ENCODE measurements at places on chromosomes 7 and 10.

- no peak for DNase-seq
These were observed 113.3 kb upstream of the AFAP1L2 start for GRCh38 chr10:114517368-114518250.

DNA sequence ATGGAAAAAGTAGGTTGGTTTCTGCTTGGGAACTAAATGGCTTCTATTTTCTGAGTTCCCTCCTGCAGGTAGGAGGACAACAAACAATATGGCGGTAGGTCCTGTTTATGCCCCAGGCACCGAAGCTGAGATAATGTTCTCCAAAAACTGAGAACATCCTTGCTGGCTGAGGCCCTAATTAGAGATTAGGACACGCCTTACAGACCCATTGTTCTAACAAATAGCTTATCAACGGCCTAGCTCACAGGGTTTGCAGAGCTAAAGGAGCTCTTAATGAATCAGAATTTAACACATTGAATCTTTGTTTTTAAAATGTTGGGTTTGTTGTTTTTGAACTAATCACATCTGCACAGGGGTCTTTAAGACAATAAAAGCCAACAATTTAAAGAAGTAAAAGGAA is 37.0 kb downstream of the HTR5A start:
- DNase-seq = no peak

DNA sequence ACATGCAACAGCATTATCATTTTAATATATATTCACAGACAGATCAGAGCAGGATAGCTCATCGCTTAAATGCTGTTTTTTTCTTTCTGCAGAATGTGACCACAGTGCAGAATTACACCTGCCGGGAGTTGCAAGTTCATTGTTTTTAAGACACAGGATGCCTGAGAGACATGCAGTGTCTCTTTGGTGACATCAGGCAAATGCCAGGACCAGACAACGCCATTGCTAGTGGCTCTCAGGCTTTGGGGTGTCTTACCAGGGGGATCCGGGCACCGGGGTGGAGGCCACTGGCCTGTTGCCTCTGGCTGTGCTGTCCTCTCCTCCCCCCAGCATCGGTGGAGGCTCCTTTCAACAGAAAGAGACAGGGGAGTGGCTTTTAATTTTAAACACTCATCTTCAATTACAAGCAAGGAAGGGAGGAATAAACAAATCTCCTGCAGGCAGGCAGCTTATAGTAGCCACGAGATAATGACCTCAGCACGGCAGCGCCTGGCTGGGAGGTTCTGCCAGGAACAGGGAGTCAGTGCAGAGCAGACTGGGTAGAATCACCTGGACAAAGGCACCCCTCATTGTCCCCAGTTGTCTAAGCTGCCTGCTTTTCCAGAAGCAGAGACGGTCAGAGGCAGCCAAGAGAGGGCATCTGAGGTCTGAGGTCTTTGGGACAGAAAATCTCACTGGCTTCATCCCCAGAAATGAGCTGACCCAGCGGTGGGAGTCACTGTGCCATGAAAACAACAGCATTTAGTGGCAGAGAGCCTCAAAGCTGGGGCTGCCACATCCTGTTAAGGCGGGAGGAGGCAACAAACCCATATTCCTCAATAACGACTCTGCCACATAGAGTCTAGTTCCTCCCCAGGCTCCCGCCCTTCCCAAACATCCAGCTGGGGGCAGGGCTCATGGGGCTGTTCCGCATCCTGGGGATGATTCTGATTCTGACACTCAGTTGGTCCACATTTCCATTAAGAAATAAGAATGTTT is 148.4 kb downstream of the TCERG1L start:
- DNase-seq = no peak

GRCh38 chr10:119422682-119423509 is 119.6 kb downstream of the RGS10 start:
- no peak for DNase-seq

DNA sequence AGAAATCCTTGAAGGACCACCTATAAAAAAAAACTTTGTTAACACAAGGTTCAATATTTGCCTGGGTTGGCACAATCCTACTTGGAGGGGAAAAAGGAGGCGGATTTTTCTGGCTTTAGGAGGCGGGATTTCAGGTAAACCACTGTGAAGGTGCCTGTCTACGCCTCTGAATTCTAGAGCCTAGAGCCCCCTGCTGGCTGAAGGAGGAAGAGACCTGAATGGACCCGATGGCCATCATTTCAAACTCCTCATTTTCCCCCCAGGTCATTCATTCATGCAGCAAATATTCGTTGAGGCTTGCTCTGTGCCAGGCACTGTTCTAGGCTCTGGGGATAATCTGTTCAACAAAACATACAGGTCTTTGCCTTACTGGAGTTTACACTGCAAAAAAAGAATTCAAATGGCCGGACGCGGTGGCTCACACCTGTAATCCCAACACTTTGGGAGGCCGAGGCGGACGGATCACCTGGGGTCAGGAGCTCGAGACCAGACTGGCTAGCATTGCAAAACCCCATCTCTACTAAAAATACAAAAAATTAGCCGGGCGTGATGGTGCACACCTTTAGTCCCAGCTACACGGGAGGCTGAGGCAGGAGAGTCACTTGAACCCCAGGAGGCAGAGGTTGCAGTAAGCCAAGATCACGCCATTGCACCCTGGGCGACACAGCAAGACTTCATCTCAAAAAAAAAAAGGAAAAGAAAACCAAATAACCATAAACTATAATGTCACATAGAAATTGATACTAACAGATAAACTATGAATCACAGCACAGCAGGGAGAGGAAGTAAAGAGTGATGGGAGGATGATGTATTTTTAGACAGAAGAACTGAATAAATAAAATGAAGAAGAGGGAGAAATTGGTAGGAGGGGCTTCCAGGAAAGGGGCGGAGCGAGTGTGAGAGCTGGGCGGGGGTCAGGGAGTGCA is 90.1 kb upstream of the NFE2L3 start:
- peak; percentile 45 for DNase-seq

DNA sequence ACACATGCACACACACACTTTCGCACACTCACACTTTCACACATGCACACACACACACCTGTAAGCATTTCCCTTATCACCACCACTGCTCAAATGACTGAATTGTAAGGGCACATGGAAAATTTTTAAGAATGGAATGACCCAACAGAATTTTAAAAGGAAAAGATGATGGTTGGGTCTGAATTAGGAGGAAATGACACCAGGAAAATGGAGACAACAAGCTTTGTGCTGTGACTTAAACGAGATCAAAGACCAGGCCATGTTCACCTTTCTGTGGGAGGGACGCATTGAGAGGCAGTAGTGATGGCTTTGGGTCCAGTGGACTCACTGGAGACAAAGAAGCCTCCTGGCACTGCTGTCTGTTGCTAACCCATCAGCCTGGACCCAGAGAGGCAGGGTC is 16.7 kb upstream of the C10orf71 start:
- no peak for DNase-seq

- DNase-seq = no peak
These were observed 104.0 kb downstream of the CPXM2 start for GRCh38 chr10:123787566-123787965.

DNA sequence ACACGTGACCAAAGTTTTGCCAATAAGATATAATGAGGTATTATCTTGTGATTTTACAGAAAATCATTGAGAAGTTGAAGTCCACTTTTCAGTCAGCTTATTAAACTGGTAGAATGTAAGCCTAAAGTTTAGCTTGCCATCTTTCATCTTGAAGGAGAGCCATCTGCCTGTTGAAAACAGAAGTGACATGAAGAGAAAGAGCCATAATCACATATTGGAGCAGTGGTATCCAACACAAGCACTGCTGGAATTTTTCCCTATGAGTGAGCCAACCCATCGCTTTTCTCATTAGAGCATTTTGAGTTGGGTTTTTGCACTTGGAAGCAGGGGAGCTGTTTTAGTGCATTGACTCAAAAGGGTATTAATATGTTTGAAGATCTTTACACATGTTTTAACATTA is 117.6 kb upstream of the FERD3L start:
- no peak for DNase-seq

GRCh38 chr10:46306516-46307184 is 19.9 kb downstream of the ANTXRL start:
- DNase-seq = no peak

DNA sequence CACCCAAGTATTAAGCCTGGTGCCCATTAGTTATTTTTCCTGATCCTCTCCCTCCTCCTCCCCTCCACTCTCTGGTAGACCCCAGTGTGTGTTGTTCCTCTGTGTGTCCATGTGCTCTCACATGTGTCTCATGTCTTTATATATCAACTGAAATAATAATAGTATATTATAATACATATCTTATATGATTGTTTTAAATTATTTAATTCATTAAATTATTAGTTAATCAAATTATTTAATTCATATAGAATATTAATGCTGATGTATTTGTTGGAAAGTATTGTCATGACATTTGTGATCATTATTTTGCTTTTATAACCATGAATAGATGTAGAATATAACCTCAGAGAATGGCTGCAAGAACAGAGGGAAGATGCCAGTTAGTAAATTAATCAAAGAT is 647.5 kb downstream of the SORCS3 start:
- DNase-seq = no peak

GRCh38 chr10:42753126-42753506 is 29.5 kb upstream of the BMS1 start:
- DNase-seq = peak; percentile 53

- DNase-seq = no peak
These were observed 52.0 kb downstream of the GTF2IRD1 start for GRCh38 chr7:74505471-74506324.

DNA sequence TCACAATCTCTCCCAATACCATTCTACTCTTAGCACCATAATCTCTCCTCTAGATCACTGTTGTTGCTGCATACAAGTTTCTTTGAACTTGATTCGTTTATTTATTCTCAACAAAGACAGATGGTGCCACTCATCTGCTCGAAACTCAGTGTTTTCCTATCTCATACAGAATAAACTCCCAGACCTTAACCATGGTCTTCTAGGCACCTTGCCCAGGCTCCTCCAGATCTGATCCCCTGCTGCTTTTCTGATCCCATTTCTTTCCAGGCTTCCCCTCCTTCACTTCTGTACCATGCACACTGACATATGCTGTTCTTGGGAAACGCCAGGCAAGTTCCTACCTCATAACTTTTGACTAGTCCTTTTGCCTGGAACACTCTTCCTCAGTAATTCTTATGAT is 645.7 kb downstream of the DNAJB9 start:
- DNase-seq = no peak

DNA sequence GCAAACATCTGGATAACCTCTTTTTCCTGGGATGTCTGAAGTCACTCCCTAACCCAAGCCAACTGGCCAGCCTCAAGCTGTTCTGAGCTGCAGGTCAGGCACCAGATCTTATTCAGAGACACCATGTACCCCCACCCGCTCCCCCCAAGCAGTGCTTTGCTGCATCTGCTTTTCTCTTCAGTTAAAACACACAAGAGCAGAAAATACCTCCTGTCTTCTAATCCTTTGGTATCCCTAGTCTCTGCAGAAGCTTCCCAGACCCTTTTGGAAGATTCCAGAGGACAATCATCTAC is 3.0 kb downstream of the ZNF488 start:
- no peak for DNase-seq

DNA sequence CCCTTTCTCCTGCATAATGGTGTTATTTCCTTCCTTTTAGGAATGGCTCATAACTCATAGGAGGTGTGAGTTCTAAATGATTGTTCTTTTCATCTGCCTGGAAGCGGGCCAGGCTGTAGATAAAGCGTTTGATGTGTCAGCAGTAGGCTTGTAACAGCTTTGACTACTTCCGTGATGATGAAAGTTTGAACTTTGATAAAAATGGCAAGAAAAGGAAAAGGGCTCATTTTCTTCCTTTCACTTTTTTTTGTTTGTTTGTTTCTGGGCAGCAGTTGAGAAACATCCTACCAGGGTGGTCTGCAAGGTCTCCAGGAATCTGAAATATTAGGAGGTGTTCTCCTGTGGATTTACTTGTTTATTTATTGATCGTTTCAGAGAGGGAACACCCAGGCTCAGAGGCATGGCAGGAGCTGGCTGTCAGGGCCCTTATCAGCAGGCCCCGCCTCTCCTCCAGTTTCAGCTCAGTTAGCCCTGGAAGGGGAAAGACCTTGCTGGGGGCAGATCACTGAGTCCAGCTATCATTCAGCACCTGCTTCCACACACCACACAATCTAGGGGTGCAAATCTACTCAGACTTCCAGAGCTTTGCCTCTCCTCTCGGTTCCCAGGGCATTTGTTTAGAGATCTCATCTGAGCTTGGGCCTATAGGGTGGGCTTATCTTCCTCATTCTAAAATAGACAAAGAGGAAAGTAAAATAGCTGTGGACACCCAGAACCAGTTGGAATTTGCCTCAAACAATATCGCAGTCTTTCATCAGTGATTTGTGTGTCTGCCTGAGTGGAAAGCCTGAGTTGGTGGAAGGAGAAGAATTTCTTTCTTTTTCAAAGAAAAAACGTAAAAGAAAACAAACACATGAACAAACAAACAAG is 130.9 kb downstream of the BMPER start:
- no peak for DNase-seq

DNA sequence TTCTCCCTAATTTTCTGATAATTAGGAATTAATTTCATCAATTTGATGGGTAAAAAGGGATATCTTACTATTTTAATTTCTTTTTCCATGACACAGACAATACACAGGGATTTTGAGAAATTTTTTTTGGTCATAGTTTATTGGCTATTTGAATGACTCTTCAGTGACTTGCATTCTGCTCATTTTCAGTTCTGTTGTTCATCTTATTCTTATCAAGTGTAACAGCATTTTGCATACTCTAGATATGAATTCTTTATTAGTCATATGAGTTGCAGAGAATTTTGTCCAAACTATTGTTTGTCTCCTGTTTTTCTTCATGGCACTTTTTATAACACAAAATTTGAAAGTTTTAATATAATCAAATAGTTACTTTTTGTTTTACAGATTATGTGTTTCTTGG is 41.7 kb downstream of the MKLN1 start:
- DNase-seq = no peak

Measured in stimulated activated naive B cell treated with anti-CD40 and anti-IgM and Interleukin-4, amounts not matched to agents 10 μg/mL and 1 μg/mL and 100 μg/mL, for 72 hours (primary cell).